Stimulated activated naive CD8-positive, alpha-beta T cell treated with anti-CD3 and anti-CD28 coated beads, Interleukin-15, amount 100 ng/mL, for 72 hours (primary cell): ENCODE measurements at places on chromosomes 12 and 14.

DNA sequence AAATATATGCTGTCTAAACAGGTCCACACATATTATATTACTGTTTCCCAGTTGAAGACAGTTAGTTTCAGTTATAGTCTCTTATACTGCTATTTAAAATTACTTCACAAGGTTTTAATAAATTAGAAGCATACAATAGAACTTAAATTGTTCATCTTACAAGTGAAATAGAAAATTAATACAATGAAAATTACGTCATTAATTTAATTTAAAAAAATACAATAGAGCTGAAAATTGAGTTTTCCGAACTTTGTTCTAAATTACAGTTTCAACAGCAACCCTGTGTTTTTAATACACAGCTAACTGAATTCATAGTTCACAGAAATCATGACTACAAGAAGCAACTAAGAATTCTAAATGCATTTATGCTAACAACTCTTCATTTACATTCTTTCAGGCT is 525.7 kb upstream of the FOXG1 start:
- DNase-seq: no peak

DNA sequence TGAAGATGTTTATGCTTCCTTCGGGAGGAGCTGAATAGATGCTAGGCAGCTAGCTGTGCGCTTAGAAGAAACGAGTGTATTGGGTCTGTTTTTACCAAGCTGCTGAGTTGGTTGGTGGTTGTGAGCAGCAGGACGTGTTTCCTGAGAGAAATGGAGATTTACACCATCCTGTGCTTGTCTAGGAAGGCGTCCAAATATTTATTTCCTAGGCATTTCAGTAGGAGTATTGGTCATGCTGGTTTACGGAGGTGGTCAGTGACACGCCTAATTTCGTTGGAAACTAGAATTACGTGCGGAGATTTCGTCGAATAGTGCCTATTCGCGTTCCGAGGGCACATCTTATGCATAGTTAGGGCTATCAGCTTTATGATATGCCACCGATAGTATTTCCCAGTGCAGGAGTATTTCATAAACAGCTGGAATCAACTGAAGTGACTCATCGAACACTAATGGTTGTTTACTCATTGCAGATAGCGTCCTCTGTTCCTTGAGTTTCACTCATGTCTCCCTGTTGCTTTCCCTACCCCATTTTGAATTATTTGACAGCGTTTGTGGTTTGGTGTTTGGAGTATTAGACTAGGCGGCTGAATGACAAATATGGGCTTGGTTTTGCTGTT is 780 bp downstream of the TBC1D15 start:
- DNase-seq: peak; percentile 35

DNA sequence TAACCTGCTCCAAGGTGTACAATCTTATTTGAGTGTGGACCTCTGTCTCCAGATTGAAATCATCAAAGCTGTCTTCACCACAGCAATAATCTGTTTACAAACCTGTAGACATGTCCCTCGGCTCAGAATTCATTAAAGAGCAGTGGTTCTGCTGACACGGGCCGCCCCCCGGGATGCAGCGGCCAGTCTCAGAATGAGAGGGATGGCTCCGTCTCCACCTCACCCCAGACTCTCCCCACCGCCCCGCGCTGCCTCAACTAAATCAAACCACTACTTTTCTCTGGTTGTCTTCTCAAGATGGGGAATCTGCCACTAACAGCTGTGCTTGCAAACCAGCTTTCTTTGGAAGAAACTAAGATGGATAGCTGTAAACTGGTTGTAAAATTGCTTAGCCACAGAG is 56.2 kb downstream of the SLC15A4 start:
- DNase-seq: no peak

- no peak for DNase-seq
Measured at GRCh38 chr12:107948391-107948945, 174.0 kb downstream of the ASCL4 start.

DNA sequence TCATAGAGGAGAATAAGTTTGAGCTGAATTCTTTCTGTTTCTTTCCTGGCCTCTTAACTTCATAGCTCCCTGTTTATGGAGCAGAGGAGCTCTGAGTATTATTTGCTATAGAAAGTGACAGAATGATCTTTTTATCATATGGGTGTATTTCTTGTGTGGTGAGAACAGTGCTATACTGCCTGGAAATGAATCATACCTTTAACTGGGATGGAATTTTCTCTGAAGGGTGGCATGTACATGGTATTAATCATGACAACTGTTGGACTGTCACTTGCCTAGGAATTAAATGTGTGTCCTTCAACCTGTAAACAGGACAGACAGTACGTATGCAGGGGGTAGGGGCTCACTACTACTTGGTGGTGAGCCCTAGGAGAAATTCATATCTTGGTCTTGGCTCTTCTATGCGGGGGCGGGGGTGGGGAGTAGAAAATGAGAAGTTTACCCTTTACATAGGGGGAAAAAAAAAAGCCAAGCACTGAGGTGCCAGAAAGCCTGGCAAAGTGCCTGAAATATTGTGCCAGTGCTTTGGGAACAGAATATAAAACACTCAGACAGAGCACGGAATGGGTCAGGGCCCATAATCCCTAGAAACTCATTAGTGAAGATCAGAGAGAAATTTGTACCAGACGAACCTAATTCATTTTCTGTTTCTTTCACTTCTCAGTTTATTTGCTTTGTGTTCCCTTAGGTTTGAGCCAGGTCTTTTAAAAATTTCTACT is 33.8 kb downstream of the ARMH4 start:
- DNase-seq: no peak

- no peak for DNase-seq
Measured at GRCh38 chr12:87846045-87846444, 183.2 kb downstream of the C12orf50 start.

DNA sequence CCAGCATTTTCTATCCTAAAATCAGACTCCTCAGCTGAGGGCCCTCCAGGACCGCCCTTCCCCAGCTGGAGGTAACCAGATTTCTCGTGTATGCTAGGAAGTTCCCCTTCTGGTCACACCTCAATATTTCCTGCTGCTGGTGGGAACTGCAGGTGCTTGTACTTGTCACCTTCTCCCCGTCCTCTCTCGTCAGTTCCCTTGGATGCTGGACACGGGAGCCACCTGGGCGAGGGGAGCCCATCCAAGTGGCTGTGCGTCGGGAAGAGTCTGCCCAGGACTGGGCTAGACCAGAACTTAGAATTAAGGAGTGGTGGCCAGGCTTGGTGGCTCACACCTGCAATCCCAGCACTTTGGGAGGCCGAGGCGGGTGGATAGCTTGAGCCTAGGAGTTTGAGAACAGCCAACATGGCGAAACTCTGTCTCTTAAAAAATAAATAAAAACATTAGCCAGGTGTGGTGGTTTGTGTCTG is 23.2 kb upstream of the KIF26A start:
- DNase-seq: no peak

DNA sequence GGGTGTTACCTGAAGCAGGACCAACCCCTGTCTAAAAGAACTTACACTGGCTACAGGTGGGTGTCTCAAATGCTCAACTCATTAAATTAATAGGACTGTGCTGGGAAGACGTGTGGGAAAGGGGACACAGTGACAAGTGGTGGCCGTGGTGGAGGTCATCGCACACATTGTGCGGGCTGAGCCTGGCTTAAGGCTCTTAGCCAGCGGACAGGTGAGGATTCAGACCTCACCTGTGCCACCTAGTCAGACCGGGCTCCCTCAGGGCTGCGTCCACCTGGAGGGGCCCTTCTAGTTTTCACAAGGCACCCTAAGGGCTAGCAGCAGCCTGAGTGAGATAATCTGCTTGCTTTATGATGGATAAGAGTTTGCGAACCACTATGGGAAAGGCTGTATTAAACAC is 125.2 kb upstream of the FKBP4 start:
- DNase-seq: no peak

GRCh38 chr14:70652871-70653270 is 11.2 kb downstream of the TTC9 start:
- no peak for DNase-seq

DNA sequence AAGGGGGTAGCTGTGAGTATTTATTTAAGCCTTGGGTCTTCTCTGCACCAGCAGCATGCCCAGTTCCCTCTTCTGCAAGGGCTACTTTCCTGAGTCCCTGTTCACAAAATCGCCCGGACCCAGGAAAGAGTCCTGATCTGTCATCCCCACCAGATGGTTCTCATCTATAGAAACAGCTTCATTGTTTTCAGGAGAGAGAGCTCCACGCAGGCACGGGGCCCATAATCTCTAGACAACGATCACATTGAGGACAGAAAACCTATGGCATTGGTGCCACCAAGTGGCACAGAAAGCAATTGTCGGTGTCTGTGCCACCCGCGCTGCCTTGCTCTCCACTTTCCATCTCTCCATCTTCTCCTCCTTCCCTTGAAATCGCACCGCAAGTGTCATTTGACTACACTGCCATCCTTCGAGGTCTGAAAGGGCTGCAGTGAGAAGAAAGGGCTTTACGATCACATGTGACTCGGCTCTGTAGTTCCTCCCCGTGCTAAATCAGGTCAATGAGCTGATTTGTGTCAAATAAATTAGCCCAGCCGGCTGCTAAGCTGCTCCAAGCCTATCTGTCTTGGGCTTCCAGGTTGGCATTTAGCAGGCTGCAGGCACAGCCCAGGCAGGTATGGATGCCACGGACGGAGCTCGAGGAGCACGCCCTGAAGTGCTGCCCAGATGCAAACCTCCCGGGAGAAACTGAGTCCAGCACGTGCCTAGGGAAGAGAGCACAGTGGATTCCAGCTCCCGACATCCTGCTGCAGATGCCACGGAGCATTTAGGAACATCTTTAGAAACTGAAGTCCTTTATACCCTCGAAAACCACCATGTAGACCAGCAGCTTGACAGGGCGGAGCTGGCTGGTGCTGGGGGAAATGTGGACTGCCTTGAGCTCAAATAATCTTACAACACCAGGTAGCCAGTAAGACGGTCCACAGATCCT is 28.8 kb downstream of the SPRING1 start:
- DNase-seq: peak; percentile 43

DNA sequence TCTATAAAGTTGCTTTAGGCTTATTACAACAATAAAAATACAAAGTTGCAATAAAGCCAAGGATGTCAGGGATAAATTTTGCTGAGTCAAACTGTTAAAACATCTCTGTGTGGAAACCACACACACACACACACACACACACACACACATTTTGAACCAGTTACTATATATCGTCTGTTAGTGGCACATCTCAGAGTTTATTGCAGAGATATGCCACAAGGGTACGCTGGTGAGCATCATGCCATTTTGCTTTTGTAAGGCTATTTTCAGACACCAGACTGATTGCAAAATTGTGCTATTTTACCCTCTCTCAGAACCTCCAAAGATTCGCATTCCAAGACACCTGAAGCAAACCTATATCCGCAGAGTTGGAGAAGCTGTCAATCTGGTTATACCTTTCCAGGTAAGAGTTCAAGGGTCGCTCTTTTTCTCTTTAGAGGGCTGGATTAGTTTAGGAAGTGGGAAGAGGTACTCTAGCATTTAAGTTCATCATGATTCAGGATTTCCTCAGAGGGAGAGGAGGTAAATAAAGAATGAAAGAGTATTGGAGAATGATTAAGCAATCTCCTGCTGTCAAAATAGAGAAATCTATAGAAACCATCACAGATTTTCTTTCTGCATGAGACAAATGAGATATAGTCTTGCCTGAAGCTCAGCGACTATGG is 27.3 kb upstream of the CHPT1 start:
- peak; percentile 58 for DNase-seq

DNA sequence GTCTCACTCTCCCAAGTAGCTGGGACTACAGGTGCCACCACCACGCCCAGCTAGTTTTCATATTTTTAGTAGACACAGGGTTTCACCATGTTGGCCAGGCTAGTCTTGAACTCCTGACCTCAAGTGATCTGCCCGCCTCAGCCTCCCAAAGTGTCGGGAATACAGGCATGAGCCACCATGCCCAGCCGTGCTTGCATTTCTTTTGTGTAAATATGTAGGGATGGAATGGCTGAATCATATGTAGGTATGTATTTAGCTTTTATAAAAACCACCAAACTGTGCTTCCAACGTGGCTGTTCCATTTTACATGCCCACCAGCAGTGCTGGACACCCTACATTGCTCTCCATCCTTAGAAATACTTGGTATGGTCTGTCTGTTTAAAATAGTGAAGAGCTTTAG is 32.8 kb upstream of the CLMN start:
- DNase-seq: no peak

GRCh38 chr12:24911271-24911791 is 37.6 kb downstream of the BCAT1 start:
- DNase-seq: no peak

DNA sequence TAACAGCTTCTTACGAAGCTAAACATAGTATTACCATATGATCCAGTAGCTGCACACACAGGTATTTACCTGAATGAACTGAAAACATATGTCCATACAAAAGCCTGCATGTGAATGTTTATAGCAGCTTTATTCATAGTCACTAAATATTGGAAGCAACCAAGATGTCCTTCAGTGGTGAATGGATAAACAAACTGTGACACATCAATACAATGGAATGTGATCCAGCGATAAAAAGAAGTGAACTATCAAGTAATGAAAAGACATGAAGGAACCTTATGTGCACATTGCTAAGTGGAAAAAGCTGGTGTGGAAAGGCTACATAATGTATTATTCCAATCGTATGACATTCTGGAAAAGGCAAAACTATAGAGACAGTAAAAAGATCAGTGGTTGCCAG is 38.1 kb upstream of the JDP2 start:
- DNase-seq: no peak

GRCh38 chr12:121397521-121397920 is 2.4 kb upstream of the RNF34 start:
- no peak for DNase-seq

DNA sequence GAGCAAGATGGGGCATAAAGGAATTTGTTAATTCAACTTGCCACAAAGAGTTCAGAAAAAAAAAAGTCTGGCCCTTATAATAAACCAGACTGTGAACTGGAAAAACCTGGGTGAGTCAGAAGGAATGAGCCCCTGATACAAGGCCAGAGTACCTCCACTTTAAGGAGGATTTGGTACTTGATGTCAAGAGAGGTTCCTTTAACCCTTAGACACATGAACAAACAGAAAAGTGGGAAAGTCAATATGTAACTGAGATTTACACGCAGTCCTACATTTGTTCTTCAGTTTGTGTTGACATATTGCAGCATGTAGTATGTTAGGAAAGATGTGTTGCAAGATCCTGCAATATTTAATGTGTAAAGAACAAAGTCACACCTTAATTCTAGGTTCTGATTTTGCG is 14.2 kb upstream of the SLC38A4 start:
- no peak for DNase-seq

- peak; percentile 28 for DNase-seq
Measured at GRCh38 chr14:67515386-67516079, 17.6 kb upstream of the PLEKHH1 start.

DNA sequence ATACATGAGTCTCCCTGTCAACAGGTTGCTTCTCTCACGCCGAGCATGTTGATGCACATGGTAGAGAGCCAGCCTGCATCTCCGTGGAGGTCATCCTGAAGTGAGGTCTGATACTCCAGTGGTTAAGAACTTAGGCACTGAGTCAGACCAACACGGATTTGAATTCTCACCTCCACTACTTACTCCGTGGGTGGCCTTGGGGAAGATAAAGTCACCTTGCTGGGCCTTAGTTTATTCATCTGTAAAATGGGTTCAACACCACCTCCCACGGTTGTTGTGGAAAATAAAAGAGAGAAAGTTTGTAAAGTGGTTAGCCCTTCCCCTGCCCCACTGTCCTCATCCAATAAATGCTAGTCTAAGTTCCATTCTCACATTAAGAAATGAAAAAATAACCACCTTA is 408.9 kb downstream of the MED13L start:
- no peak for DNase-seq
